ENCODE measurements at places on chromosomes 2 and 18. TPM values are rescaled to one million over a fixed set of nuclear protein-coding genes. Genes with fewer than 3 reads are reported as not detected.

Gene C2orf15
- 2.3 TPM for total RNA-seq

DNA sequence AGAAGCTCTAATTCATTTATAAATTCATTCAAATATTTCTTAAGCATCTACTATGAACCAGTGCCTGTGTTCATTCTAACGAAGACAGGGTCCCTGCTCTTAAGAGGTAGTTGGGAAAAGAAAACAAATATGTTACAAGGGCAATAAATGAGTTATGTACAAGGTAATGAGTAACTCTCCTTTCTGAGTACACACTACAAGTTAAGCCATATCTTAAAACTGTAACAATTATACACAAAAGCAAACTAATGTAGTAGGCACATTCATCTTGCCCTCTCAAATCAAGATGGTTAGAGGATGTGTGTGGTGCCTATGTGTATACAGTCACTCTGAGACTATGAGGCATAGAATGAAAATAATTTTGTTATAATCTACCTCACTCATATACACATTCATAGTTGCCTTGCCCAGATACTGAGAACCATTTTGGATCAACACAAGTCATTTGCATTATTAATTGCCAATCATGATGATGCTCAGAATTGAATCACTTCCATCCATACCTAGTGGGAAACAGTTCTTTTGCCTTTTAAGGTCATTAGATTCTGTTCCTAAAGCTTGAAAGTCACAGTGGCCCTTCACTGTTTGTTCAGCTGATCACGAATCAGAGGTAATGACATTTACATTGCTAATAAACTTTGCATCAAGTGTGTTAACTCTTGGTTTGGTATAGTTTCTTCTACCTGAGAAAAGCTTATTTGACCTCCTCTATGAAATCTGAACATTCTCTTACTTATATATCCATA, 283.1 kb downstream of the ZNF385B start:
- no peak for DNase-seq

GRCh38 chr2:238846378-238846627, 1.6 kb upstream of the TWIST2 start:
- no peak for DNase-seq

DNA sequence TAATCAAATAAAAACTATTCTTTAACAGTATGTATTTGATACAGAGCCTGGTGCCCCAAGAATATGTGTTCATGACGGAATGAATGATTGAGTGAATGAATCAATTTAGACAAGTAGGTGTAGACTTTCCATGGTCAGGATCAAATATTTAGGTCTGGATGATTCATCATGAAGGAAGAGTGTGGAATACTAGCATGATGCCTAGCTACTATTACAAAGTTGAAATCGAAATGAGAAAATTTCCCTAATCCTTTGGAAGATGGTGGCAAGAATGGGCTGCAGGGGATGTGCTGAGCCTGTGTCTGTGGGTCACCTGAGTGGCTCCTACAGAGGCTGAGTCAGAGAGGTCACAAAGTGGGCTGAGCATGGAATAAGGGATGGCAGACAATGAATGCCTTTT, 3.1 kb upstream of the MALT1 start:
- DNase-seq = no peak

DNA sequence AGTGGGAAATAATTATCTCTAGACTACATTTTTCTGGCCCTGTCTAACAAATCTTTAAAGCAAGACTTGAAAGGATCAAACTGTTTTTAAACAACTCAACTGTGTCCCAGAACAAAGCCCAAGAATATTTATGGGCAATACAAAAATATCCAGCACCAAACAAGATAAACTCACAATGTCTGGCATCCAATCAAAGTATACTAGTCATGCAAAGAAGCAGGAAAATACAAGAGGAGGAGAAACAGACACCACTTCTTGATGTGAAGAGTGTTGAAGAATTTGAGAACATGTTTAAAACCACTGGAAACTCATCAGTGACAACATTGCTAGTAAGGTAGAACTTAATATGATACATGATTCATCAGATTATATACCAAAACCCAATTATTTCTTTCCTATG, 66.1 kb upstream of the CDC42EP3 start:
- DNase-seq = no peak

- no peak for DNase-seq
Measured at GRCh38 chr2:80364524-80365212, 60.1 kb upstream of the LRRTM1 start.

DNA sequence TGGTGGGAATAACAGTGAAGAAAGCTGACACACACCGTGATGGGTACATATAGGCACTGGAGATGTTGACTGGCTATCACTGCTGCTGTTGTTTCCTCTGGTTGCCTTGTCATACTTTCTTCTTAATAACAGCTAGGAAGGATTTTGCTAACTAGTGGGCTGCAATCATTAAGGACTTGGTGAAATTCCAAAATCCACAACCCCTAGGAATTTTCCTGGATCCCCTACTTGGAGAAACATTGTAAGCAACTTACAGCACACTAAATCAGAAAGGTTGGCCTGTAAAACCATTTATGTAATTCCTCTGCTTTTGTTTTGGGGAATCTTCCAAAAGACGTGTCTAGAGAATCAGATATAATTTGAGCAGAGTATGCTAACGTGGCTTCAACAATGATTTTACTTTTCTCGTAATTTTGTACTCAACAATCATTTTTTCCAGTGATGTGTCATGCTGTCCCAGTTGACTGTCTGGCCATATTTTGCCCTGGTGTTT, 8.0 kb upstream of the COL3A1 start:
- DNase-seq = peak; percentile 80

GRCh38 chr2:197677483-197677882, 2.1 kb upstream of the RFTN2 start:
- DNase-seq = peak; percentile 22

DNA sequence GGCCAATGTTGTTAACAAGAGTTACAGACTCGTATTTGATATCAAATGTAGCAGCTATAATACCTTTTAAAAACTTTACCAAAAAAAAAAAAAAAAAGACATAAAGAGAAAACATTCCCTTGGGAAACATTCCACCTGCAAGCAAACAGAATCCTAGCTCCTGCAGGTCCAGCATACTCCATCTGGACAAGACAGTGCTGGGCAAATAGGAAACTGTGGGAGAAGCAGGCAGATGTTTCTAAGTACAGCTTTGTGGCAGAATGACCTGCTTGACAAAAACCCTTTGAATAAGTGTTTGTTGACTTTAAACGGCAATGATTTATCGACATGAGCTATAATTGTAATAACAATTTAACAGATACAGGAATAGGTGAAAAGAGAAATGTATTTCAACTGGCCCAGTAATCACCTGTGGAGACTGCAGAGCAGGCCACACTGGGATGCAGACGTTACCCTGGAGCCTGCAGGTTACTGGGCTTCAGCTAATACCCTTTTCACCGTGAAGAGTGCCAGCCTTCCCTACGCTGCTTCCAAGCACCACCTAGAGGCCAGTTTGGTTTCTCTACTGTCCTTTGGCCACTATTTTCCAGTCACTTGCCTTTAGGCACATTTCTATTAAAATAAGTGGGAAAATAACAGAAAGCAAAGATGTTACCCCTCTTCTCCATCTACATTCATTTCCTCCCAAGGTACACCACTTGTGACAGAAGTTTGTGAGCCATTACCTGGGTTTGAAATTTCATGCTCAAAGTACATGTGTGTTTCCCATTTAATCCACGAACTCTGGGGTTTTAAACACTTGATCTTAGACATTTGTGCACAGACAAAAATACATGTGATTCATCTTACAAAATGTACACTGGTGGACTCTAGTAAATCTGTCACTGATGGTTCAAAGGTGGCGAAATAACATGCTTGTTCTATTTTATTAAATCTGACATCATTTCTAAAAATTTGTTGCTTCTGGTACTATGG, 96.9 kb upstream of the ZNF397 start:
- peak; percentile 74 for DNase-seq
